Pulmonary artery endothelial cell (primary cell): ENCODE measurements at places on chromosomes 4 and X.

DNA sequence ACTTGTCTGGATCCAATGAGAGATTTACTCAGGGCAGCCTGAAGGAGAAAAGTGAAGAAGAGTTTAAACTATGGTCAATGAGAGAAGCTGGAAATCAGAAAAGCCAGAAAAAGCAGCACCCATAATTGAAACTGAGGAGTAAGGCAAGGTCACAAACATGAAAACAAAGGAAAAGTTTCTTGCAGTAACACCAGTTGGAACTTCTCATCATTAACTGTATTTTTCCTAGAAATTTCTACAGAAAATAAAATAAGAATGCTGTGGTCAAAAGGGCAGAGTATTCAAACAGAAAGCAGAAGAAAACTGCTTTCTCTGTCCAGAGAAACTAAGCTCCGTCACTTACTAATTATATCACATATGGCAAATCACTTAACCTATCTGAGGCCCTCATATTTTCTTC is 102.2 kb downstream of the OR13H1 start:
- DNase-seq, result no peak

- no peak for DNase-seq
These were observed 37.8 kb downstream of the PJA1 start for GRCh38 chrX:69127466-69127865.

DNA sequence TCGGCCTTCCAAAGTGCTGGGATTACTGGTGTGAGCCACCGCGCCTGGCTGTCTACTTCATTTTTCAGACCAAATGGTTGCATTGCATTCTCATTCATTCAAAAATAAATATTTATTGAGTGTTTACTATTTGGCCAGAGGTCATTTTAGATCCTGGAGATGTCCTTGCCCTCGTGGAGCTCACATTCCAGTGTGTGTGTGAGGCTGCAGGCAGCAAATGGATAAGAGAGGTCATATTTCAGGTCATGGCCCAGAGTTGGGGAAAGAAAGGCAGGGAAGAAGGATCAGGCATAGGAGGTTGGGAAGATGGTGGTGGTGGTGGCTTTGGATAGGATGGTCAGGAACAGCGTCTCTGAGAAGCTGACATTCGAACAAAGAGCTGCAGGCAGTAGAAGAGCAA is 119.1 kb downstream of the CEP135 start:
- DNase-seq, result no peak

- DNase-seq, result no peak
These were observed 35.7 kb downstream of the MAGEB17 start for GRCh38 chrX:16202943-16203342.

- DNase-seq, result no peak
These were observed 170.6 kb upstream of the FAM9B start for GRCh38 chrX:9204560-9204959.

GRCh38 chrX:39065051-39065871 is 264.0 kb downstream of the MID1IP1 start:
- DNase-seq, result no peak

- no peak for DNase-seq
These were observed 247.1 kb upstream of the PITX2 start for GRCh38 chr4:110869862-110870572.

DNA sequence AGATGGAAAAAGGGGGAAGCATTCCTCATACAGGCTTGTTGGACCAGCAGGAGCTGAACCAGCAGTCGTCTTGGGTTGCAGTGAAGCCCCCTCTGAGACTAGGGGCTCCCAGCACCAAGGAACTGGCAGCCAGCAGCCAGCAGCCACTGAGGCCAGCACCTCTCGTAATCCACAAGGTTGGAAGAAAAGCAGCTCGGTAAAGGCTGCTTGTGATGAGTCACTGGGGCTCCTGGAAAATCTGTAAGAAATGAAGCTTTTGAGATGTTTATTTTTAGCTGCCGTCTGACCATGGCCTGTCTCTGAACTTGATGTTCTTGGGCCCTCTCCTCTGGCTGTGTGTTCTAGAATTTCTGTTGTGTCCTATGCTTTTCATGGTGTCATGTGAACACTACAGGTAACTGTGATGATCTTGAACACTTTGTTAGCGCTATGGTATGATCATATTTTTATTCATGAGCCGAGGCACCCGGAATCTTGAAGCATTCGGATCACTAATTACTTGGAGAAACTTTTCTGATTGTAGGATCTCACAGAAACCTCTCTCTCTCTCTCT is 18.6 kb downstream of the CLCN4 start:
- no peak for DNase-seq

DNA sequence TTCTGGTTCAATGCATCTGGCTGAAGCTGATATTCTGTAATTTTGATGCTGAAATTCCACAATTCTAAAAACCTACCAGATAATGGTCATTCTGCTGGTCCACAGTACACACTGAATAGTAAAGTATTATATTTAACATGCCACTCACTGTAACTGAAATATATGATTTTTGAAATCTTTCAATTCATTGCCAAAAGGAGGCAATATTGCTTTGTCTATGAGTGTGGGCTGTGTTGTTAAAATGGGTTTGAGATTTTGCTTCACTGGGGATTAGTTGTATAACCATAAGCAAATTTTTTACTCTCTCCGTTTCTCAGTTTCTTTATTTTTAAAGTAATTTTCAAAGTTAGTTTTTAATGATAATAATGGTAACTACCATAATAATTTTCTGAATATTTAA is 1404.1 kb upstream of the IGFBP7 start:
- no peak for DNase-seq

DNA sequence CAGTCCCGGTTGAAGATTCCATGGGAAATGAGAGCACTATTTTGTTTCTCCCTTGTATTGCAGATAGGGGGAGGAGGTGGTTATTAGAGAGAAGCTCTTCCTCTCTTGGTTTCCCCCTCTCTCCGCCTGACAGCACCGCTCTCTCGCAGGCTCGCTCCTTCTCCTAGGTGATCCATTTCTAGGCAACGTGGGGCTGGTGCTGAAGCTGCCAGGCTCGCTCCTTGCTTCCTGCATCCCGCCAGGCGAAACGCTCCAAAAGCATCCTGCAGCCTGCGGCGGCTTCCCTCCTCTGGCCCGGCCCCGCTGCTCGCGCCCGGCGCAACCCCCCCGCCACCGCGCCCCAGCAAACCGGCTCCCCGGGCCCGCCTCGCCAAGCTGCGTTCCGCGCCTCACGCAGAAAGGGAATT is at the start of gene GRID2:
Gene GRID2 (plus strand): TSS at position 346 of the 407 bp plus-strand sequence.
- DNase-seq, result no peak
